Retina (tissue), 1 donor: ENCODE measurements at places on chromosomes 13 and 19.
A peak's percentile ranks its signal among the peaks of the same experiment; 100 is the strongest.

GRCh38 chr19:45847663-45848062, 15.3 kb downstream of the SYMPK start:
- DNase-seq: no peak

DNA sequence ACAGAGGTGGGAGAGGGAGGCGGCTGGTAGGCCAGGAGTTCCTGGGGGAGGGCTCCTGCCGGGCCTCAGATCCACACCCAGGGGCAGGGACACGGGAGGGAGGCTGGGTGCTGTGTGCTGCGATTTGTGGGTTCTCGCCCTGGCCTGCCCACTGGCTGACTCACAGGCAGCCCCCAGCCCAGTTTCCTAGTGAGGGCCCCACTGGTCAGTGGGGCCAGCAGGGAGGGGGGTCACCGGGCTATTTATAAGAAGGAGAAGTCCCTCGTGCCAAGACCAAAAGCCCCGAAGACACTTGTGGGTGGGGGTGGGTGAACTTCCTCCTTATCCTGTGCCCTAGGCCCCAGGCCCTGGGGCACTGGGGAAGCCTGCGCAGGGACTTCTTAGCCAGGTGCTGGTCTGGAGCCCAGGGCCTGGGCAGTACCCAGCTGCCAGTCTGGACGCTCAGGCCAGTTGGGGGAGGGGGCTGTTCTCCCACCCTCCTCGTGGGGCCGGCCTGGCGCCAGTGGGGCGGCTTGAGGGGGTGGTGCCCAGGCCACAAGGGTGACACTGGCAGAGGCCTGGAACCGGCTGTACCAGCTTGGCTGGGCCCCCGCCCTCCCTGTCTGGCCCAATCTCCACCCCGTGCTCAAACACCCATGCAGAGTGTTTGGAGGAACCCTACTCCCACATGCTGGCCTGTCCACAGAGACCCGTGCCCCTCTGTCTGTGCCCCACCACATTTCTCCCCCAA, 5.0 kb upstream of the JUNB start:
- no peak for DNase-seq

GRCh38 chr19:48368936-48369335, 4.8 kb downstream of the SYNGR4 start:
- peak; percentile 39 for DNase-seq

DNA sequence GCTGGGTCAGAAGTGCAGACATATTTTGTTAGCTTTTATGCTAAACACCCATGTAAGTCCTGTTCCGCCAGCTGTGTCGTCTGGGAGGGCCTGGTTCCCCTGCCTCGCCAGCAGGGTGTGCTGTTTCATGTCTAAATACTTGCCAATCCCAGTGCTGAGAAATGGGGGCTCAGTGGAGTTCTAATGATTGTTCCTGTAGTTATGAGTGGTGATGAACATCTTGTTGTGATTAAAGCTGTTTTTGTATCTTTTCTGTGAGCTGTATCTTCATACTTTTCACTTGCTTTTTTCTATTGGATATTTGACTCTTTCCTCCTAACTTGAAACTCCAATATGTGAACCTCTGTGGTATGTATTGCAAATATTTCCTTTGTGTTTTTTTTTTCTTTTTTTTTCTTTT, 32.7 kb downstream of the KDM4B start:
- DNase-seq: no peak
